ENCODE measurements at places on chromosomes 5 and 9. TPM values are rescaled to one million over a fixed set of nuclear protein-coding genes. Genes with fewer than 3 reads are reported as not detected.

CDKN2B-AS1 gene
- total RNA-seq, result 1.4 TPM

AIF1L gene
- total RNA-seq, result 24.9 TPM

DOLPP1 gene
- 20.8 TPM for total RNA-seq

NTNG2 gene
- 15.5 TPM for total RNA-seq

BHMT2 gene
- total RNA-seq, result 1.2 TPM

SLC36A2 gene
- not detected for total RNA-seq

CNTNAP3B gene
- total RNA-seq, result 39.7 TPM
